Inflammatory macrophage treated with lipopolysaccharide for 1 hour (primary cell): ENCODE measurements at places on chromosomes 2 and 18.
A peak's percentile ranks its signal among the peaks of the same experiment; 100 is the strongest.

GRCh38 chr2:234322766-234323465 is 174.0 kb downstream of the ARL4C start:
- DNase-seq, result no peak

- DNase-seq, result no peak
Measured at GRCh38 chr2:29567906-29568520, 353.4 kb downstream of the ALK start.

GRCh38 chr2:42810971-42811811 is 18.8 kb upstream of the HAAO start:
- peak; percentile 21 for DNase-seq

DNA sequence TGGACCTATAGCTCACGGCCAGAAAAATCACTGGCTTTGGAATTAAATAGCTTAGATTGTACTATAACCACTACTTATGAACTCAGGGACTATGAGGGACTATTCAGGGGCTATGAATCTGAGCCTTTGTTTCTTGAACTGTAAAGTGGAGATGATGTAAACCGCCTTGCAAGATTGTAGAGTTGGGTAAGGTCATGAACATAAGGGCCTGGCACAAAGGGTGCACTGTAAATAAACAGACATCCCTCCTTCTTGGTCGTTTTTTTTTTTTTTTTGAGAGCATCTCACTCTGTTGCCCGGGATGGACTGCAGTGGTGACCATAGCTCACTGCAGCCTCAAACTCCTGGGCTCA is 2.8 kb downstream of the TMEM177 start:
- no peak for DNase-seq

DNA sequence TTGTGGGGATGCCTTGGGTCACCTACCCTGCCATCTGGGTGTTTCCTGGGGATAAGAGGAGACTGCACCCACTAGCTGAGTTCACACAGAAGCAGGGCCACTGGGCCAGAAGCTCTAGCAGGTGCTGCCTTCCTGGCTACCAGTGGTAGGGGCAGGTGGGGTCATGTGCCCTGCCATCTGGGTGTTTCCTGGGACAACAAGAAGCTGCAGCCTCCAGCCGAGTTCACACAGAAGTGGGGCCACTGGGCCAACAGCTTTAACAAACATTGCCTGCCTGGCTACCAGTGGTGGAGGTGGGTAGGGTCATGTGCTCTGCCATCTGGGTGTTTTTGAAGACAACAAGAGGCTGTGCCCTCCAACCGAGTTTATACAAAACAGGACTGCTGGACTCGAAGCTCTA is 282.2 kb upstream of the SYT4 start:
- DNase-seq, result no peak

DNA sequence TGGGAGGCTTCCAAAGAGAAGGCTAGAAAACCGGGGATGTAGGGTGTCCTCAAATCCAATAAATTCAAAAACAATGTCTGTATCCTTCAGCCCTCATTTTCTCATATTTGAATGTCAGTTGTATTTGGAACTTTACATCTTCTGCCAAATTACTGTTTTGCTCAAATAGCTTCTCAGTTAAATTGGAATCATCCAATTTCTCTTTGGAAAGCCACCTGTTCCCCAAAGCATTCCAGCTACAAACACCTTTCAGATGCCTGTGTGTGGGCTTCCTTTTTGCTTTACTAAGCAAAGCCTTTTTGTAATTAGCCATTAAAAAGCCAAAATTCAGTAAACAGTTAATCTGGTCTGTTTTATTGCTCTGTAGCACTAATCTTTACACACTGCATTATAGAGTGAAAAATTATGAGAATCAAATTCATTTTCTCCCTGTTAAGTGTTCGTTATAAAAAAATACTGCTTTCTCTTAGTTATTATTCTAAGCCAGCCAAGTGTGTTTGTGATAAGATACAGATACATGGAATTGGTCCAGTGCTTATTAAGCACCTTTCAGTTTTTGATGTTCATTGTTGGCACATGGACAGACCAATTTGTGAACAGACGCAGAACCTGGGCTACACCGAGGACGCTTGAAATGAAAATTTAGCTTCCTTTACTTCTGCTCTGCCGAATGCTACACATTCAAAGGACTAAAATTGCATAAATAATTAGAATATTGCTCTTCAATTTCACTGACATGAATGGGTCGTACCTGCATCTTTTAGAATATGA is 151.6 kb downstream of the RTN4 start:
- DNase-seq, result no peak

- no peak for DNase-seq
Measured at GRCh38 chr18:12043811-12044210, 49.8 kb upstream of the ANKRD62 start.

GRCh38 chr2:171109571-171109970 is 51.1 kb downstream of the TLK1 start:
- DNase-seq, result no peak

DNA sequence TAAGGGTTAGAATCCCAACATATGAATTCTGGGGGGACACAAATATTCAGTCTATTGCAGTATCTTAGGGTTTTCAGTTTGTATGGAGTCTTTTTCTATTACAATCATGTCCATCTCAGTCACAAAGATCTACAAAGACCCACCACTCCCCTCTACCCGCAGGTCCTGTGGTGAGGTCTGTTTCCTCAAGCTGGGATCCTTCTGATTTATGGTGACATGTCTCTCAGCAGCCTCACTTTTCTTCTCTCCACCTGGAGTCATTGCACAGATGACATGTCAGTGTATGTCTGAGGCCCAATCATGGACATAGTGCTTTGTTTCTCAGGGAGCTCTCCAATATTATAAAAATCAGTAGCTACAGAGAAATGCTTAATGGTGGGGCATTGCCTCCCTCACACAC is 113.4 kb upstream of the RAB27B start:
- no peak for DNase-seq

DNA sequence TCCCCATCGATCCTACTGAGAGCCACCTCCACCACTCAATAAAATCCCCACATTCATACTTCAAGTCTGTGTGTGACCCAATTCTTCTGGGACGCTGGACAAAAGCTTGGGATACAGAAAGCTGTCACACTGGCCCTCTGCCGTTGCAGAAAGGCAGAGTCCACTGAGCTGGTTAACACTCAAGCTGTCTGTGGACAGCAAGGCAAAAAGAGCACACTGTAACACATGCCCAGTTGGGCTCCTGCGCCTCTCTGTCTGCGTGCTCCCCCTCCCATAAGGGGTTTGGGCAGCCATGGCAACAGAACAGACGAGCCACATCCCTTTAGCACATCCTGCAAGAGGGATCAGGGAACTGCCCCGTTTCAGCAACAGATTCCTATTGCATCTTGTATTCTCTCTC is 106.9 kb upstream of the RGPD4 start:
- no peak for DNase-seq

GRCh38 chr18:38923126-38923525 is 1357.5 kb upstream of the CELF4 start:
- no peak for DNase-seq

DNA sequence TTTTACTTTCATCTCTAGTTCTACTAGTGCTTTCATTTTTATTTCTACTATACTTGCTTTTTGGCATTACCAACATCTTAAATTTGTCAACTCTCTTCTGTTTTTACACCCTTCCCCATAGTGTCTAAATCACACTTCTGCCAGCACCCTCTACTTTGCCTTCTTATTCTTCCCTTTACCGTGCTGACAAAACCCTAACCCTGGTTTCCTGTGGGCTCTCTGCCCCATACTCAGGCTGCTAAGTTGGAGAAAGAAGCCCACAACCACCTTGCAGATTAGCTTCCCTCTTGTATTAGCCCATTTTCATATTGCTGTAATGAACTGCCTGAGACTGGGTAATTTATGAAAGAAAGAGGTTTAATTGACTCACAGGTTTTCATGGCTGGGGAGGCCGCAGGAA is 24.8 kb downstream of the GIGYF2 start:
- DNase-seq, result no peak

GRCh38 chr2:228599297-228599696 is 417.8 kb upstream of the SPHKAP start:
- DNase-seq, result no peak

DNA sequence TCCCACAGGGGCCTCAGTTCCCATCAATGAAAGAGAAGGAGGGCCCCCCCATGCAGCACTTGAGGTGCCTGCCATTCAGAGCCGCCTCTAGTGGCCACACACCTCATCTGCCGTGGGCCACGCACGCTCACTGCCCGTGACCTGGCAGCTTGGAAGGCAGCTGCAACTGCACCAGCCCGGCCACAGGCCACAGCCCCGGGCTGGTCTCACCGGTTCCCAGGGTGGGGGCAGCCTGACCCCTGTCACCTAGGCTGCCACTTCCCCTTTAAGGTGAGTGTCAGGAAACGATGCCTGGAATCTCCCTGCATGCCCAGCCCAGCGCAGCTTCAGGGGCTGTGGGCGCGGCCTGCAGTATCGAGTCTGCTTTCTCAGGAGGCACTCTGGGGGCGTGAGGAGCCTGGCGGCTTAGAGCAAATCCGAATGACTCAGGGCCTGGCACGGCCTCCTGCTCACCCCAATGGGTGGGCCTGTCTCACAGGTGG is 2.6 kb downstream of the MAB21L4 start:
- no peak for DNase-seq

DNA sequence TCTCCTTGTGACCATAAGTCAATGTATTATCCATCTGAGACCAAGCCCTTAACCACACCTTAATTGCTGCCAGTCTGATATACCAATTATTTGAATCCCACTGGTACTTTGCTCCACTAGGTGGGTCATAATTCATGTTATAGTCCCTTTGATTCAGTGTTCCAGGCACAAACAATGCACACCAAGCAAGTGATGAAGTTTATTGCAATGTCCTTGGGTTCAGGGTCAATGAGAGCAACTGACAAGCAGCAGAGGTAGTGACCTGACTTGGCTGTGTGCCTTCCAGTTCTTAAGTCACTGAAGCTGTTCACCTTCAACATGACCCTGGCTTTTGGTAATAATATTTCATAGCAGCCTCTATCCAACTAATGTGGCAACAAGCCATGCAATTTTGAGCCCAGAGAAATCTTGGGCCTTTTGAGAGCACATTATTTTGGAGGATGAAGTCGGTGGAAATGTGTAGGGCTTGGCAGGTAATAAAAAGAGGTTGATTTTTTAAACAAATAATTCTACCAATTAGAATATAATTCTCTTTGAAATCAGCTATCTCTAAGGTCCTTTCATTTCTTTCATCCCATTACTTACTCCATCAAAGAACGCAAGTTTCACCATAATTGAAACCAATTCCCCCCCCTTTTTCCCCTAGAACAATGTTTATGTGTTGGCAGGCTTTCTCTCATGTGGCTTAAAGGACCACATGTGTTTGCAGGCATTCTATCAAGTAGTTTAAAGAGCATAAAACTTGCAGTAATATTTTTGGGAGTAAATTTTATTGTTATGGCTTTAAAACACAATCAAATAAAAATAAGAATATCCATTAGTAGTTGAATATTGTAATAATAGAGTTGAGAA is 3.1 kb upstream of the CPO start:
- no peak for DNase-seq

GRCh38 chr2:101753720-101754490 is 56.4 kb downstream of the MAP4K4 start:
- DNase-seq, result no peak

GRCh38 chr18:12366379-12366778 is 10.6 kb downstream of the AFG3L2 start:
- DNase-seq, result no peak

- no peak for DNase-seq
Measured at GRCh38 chr2:238236571-238236970, 3.3 kb downstream of the HES6 start.

- DNase-seq, result no peak
Measured at GRCh38 chr2:15494877-15495276, 66.3 kb downstream of the NBAS start.
